Jurkat, Clone E6-1 (cell line): ENCODE measurements at places on chromosomes 2 and 18.

DNA sequence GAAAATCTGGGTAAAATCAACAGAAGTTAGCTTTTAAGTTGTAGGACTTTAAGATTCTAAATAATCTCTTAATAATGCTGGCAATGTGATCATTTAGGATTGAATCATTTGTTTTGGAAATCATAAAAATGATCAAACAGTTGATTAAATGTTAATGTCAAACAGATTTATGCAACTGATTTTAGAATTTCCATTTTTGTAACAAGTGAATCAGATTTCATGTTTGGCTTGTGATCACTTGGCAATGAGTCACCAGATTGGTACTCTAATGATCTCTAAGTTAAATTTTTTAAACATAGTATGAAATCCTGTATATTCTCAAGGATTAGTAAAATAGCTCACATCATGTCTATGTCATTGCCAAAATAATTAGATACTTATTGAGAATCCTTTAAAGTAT, 50.1 kb upstream of the UNC80 start:
- DNase-seq, result no peak

- DNase-seq, result no peak
These were observed 90.4 kb upstream of the EML6 start for GRCh38 chr2:54632733-54633692.

GRCh38 chr2:8342407-8342806, 339.4 kb upstream of the ID2 start:
- no peak for DNase-seq

- DNase-seq, result no peak
These were observed 347.9 kb upstream of the HS6ST1 start for GRCh38 chr2:128666596-128666995.

GRCh38 chr2:75523313-75524275, 37.1 kb downstream of the EVA1A start:
- DNase-seq, result peak; percentile 14

GRCh38 chr18:24846138-24846537, 385.7 kb downstream of the HRH4 start:
- DNase-seq, result peak; percentile 0

DNA sequence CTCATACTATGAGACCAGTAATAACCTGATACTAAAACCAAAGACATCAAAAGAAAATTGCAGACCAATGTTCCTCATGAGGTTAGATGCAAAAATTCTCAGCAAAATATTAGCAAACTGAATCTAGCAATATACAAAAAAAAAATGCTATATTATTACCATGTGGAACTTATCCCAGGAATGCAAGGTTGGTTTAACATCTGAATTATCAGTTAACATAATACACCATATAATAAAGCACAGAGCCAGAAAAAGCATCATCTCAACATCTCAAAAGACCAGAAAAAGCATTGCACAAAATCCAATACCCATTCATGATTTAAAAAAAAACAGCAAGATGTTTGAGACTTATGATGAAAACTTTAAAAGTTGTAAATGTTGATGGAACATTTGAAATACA, 8.3 kb upstream of the ZCCHC2 start:
- DNase-seq, result no peak
